ENCODE measurements at places on chromosomes 5 and 9.

GRCh38 chr5:76490960-76491359, 87.9 kb downstream of the IQGAP2 start:
- DNase-seq: no peak

DNA sequence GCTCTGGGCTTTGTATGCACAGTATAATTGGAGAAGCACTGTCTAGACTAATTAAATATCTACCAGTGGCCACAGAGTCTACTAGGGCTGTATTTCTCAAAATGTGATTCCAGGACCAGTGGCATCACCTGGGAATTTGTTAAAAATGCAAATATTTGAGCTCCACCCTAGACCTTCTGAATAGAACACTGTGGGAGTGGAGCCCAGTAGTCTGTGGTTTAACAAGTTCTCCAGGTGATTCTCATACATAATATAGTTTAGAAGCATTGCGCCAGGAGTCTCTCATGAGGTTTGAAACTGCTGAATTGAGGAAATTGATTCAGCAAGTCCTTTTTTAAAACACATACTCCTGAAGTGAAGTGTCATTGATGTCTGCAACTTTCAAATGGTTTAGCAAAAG, 74.7 kb downstream of the FCHO2 start:
- no peak for DNase-seq

GRCh38 chr9:135908754-135909204, 1.4 kb upstream of the CAMSAP1 start:
- no peak for DNase-seq

GRCh38 chr5:154084062-154084639, 45.4 kb downstream of the MFAP3 start:
- DNase-seq: no peak

- no peak for DNase-seq
Measured at GRCh38 chr5:14394365-14394764, 187.2 kb upstream of the OTULINL start.

DNA sequence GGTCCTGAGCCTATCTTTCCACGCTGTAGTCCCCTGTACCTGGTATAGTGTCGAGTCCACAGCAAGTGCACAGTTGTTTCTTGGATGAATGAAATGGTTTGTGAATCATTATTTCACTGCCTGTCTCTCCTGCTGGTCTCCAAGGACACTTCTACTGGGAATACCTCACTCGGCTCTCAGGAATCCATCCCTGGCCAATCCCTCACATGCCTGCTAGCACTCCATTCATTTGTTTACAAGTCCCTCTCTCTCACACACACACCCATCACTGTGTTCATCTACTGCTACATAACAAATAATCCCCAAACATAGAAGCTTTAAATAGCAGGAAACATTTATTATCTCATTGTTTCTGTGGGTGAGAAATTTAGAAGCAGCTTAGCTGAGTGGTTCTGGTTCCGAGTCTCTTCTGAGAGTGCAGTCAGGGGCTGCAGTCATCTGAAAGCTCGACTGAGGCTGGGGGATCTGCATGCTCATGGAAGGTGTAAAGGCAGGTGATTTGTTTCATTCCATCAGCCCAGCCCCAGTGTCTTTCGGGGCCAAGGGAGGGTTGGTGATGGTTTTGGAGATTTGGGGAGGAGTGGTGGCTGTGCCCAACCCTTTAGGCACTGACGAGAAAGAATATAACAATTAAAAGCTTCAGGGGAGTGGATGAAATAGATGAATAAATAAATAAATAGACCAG, 132.7 kb upstream of the IER5L start:
- DNase-seq: no peak

- DNase-seq: no peak
Measured at GRCh38 chr5:54676481-54677340, 159.2 kb downstream of the SNX18 start.

DNA sequence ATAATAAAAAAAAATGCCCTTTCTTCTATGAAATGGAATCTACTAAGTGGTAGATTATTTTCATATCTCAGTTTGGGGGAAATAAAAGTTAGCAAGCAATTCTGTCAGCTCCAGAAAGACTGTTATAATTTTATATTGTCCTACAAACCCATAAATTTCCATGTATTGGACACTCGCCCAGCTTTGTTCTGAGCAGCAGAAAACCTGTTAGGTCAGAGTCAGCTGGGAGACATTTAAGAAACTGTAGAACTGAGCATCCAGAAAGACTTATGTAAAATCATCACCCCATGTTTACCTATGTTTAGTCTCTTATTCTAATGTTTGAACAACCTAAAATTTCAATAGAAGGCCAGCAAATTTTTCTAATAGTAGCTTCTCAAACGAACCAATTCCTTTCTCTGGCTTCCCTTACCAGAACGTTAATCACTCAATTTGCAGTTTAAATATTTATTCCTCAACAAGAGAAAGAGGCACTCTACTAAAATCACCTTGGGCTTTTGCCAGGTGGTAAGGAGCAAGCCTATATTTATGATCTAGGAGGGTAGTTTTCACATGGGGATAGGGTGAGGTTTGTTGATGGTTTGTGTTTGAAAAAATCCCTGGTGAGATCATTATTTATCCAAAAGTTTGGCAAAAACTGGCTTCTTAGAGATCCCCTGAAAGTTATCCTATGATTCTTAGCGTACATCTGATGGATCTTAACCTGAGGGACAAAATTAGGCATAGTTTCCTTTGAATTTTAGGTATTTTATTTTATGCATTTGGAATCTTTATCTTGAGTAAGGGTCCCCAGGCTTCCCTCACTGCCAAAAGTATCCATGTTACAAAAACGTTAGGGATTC, 34.4 kb downstream of the MACROH2A1 start:
- DNase-seq: no peak

- no peak for DNase-seq
Measured at GRCh38 chr5:124156415-124156996, 589.9 kb downstream of the ZNF608 start.

DNA sequence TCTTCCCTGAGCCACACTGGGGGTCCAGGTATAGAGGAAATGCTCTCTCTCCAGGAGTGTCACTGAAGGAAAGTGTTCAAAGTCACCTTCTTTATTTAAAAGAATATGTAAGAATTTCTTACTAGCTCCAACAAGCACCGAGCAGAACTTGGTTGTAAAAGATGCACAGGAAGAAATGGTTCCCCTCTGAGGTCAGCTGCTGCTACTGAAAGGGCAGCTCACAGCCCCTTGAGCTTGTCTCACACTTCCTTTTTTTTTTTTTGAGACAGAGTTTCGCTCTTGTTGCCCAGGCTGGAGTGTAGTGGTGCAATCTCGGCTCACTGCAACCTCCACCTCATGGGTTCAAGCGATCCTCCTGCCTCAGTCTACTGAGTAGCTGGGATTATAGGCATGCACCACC, 77.2 kb downstream of the PRRT1B start:
- no peak for DNase-seq

DNA sequence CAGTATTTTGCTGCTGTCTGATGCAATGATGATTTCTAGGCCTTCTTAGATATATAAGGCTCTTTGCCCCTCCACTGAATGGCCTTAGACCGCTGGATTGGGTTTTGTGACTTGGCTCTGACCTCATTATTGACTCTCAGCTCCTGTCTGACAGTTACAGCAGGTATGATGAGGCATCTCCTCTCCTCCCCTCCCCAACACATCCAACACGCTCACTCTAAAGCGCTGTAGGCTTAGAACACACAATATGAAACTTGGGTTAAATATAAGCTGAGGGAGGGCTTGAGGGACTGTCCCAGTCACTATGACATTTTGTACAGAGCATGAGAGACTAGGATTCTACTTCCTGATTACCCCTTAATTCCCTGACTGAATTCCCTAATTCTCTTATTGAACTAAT, 18.8 kb upstream of the CER1 start:
- DNase-seq: no peak

GRCh38 chr9:116423149-116423548, 264.0 kb upstream of the TRIM32 start:
- DNase-seq: no peak

GRCh38 chr5:73748510-73749400, 122.8 kb downstream of the ARHGEF28 start:
- DNase-seq: peak; percentile 14

DNA sequence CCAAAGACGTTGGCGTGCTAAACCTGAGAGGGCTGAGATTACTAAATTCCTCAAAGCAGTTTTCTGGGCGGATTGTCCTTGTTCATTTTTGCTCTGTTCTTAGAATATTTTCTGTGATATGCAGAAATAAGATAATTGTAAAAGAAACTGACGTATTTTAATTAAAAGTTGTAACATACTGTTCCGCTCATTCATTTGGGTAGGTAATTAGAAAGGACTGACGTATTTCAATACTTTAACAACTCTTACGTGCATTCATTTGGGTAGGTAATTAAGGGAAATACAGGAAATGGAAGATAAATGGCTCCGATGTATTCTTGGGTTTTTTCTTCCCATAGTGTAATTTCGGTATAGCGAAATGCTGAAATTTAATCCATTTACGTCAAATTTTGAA, 1.1 kb downstream of the OSTF1 start:
- no peak for DNase-seq

DNA sequence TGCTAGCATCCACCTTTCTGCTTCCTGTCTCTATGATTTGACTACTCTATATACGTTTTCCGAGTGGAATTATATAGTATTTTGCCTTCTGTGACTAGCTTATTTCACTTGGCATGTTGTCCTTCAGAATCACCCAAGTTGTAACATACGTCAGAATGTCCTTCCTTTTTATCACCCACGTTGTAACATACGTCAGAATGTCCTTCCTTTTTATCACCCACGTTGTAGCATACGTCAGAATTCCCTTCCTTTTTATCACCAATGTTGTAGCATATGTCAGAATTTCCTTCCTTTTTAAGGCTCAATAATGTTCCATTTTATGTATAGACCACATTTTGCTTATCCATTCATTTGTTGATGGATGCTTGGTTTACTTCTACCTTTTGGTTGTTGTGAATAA, 22.9 kb upstream of the TAS2R1 start:
- DNase-seq: no peak

DNA sequence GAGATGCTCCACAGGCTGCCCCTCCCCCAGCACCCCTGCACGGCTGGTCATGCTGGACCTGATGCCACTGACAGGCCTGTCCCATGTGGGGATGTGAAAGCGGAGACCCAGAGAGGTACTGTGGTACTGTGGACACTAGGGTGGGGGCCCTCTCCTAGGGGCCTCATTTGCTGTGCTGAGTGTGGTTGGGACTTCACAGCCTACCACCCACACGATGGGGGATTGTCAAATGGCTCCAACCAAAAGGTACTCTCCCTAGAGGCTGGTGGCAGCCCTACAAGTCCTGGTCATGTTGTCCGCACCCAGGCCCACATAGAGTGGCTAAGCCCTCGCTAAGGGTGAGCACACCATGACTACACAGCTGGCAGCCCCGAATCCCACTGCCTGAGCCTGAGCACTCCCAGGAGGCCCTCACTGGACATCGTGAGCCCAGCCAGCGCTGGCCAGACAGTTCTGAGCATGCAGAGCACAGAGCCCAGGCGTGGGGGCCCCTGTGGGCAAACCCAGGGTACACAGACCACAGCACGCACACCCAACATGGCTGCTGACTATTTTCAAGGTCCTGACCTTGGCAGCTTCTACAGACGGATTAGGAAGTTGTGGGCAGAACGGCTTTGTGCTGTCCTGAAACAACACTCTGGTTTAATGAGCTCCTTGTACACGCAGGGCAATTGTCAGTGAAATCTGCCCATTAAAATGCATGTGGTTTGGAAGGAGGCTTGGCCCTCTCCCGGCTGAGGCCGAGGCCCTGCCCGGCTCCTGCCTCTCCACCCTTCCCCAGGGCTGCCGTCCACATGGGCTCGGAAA, 214.1 kb downstream of the HSPA4 start:
- DNase-seq: no peak

- DNase-seq: no peak
Measured at GRCh38 chr9:90770927-90771326, 30.7 kb upstream of the SYK start.

DNA sequence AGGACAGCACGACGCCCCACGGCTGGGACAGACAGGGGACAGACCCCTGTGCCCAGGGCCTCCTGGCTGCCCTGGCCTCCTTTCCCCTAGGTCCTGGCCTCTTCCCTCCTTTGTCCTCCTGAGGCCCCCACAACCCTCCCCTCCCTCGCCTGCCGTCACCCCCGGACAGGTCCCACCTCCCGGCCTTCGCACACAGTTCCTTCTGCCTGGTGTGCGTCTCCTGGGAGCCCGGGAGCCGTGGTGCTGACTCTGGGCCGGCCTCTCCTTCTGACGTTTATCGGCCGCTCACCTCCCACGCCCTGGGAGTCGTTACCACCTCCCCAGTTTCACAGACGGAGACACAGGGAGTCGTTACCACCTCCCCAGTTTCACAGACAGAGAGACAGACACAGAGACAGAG, 25.1 kb upstream of the NOTCH1 start:
- DNase-seq: no peak

Data from right kidney (tissue), 9 donors.